ENCODE measurements at places on chromosomes 16 and 17. TPM values are rescaled to one million over a fixed set of nuclear protein-coding genes. Genes with fewer than 3 reads are reported as not detected.

DNA sequence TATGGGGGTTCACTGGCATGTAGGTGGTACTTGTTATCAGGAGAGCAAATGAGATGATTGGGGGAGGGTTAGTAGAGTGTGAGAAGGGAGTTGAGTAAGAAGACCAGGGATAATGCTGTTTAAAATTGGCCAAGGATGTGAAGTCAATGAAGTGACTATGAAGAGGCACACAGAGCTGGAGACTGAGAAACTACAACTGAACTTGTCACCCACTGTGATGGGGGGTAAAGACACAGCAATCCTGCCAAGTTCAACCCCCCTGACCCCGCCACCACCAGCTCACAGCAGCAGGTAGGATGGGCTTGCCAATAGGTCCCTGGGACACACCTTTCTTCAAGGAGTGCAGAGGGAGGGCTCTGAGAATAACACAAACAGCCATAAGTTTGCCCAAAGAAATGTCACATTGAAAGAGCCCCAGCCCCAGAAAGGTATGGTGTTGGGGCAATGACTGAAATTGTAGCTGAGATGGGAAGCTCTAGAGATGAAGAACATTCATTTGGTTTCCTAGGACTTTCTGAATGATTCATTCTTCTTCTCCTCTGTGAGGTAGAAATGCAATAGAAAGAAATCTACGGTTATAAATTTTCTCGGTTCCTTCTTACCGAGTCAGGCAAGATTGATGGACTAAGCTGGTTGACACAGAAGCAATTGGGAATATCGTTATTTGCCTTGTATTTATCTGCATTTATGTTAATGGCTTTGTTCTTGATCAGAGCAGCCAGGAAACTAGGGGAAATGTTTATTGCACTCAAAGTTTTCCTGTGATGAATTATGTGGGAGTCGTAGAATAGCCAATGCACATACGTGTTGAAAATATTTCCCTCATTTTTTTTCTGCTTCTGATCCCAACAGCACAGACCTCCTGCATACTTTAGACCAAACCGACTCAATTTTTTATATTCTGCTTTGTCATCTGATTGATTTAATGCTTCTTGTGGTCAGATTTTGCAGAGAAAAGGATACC lies 595.2 kb upstream of the CDH11 start:
- no peaks in the 10 kb centered on the region for H3K27me3 ChIP-seq
- H3K27ac ChIP-seq, result no peak overlapping the region
- DNase-seq, result no peak
- H3K36me3 ChIP-seq, result no peaks in the 10 kb centered on the region
- no peak overlapping the region for H3K4me3 ChIP-seq

GRCh38 chr17:27533874-27534815 lies 77.9 kb downstream of the KSR1 start:
- H3K4me3 ChIP-seq, result no peak overlapping the region
- H3K27ac ChIP-seq, result no peak overlapping the region
- H3K36me3 ChIP-seq, result no peaks in the 10 kb centered on the region
- peak; percentile 80 for DNase-seq
- H3K4me1 ChIP-seq, result peaks cover 10% of the 10 kb centered on the region

DNA sequence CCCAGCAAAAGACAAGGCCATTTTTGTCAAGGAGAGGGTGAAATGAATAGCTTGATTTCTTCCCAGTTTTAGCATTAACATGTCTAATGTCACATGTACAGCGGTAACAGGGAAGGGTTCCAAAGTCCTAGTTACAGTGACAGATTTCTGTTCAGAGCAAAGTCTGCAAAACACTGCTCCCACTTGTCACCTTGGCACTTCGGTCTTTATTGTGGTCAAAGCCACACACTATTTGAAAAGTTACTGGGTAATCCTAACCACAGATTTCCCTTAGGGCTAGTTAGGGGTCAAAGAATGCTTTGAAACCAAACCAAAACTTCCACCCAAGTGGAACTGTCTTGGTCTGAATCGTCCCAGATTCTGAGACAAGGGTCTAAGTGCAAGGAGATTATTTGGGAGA lies 455.6 kb downstream of the HS3ST3B1 start:
- H3K27ac ChIP-seq, result no peak overlapping the region
- DNase-seq, result no peak
- no peaks in the 10 kb centered on the region for H3K36me3 ChIP-seq
- H3K4me1 ChIP-seq, result peaks cover 5% of the 10 kb centered on the region
- no peak overlapping the region for H3K4me3 ChIP-seq

Gene CMTM2
- not detected for total RNA-seq

GRCh38 chr17:36918211-36918691 lies 19.0 kb upstream of the LHX1 start:
- peaks cover 39% of the 10 kb centered on the region for H3K4me1 ChIP-seq
- no peaks in the 10 kb centered on the region for H3K36me3 ChIP-seq
- H3K27ac ChIP-seq, result no peak overlapping the region
- no peaks in the 10 kb centered on the region for H3K27me3 ChIP-seq
- H3K4me3 ChIP-seq, result no peak overlapping the region
- peak; percentile 85 for DNase-seq

Gene SLC38A8
- not detected for total RNA-seq

GRCh38 chr16:30620169-30620568 lies 10.0 kb upstream of the ZNF689 start:
- H3K27me3 ChIP-seq, result peaks cover 22% of the 10 kb centered on the region
- H3K4me3 ChIP-seq, result no peak overlapping the region
- no peaks in the 10 kb centered on the region for H3K4me1 ChIP-seq
- DNase-seq, result no peak
- H3K36me3 ChIP-seq, result no peaks in the 10 kb centered on the region

DNA sequence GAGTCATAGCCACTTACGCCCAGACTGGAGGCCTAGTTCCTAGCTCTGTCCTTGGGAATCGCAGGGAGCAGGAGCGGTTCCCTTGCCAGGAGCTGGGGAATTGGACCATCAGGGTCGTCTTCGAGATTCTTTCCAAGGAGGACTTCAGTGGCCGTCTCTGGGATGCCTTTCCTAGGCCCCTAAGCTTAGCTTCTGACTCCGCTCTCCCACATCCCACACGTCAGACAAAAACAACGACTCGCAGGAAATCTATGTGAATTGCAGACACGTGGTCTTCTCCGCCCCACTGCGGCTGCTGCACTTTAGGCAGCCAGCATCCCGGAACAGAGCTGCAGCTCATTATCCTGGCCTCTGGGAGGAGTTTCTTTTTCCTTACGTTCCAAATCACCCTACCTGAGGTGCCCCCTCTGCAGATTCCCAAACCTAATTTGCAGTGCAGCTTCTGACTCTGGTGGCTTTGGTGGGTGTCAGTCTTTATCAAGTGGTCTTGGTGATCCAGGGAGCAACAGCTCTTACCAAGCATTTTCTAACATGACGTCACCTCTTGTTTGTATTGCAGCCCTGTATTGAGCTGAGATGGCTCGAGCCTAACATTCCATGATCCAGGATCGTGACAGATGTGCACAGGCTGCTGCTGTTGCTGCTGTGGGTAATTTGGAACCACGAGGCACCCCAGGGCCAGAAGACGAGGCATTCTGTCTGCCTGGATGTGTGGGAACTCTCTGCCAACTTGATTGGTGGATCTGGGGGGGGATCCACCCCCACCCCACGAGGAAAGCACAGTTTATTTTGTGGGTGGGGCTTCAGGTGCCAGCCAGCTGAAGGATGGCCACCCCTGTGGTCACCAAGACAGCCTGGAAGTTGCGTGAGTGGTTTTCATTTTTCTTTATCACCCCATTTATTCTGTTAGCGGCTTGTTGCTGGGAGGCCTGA lies 1.1 kb downstream of the KATNB1 start:
- H3K27ac ChIP-seq, result peak overlapping the region; percentile 70
- DNase-seq, result peak; percentile 78
- no peaks in the 10 kb centered on the region for H3K27me3 ChIP-seq
- peaks cover 5% of the 10 kb centered on the region for H3K4me1 ChIP-seq
